ENCODE measurements at places on chromosomes 6 and 20.

DNA sequence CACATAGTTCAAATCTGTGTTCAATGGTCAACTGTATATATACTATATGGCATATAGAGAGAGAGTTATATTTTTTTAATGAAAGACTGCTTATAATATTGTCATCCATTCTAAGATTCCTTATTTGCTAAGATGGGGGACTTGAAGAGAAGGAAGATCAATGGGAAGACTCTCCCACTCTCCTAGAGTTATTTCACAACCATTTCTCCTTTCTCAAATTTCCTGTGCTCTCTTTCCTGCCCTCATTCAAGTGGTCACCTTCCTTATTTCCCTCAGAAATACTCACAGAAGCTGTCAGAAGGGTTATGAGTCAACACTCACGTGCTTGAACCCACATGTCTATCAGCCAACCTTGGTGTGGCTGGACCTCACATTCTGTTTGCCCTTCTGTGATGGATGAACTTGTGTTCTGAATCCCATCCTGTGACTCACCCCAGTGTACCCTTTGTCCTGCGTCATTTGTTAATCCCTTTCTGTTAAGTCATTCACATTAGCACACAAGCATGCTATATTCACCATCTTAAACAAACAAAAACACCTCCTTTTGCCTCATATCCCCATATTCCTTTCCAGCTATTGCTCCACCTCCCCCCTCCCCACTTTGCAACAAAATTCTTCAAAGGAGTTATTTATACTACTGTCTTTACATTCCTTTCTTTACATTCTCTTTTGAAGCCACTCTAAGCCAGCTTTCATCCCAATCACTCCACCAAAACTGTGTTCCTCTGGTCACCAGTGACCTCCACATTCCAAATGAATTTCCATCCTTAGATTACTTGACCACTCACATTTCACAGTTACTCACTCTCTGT lies 279.3 kb upstream of the TCF21 start:
- DNase-seq = no peak

DNA sequence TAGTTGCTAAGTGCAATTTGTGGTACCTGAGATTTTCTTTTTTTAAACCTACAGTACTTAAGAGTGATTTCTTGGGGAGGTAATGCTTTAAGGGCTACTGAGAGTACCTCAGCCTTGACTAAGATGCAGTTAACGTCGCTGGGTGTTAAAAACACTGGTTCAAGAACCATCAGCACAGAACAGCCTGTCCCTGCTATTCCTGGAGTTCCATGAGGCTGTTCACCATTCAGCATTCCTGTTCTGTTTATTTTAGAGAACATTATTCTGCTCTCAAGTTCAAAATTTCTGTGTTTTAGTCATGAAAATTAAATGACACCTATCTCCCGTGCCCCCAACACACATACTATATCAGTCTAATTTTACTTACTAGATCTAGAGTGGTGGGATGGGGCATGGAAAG lies 1.7 kb upstream of the PRELID3B start:
- no peak for DNase-seq

GRCh38 chr6:33277663-33278391 lies 904 bp downstream of the B3GALT4 start:
- no peak for DNase-seq

- no peak for DNase-seq
Measured at GRCh38 chr20:15164726-15165125, 827.3 kb upstream of the FLRT3 start.

GRCh38 chr6:17600527-17601385 lies 654 bp downstream of the FAM8A1 start:
- DNase-seq = peak; percentile 32

GRCh38 chr6:108113557-108114519 lies 39.3 kb upstream of the OSTM1 start:
- no peak for DNase-seq

DNA sequence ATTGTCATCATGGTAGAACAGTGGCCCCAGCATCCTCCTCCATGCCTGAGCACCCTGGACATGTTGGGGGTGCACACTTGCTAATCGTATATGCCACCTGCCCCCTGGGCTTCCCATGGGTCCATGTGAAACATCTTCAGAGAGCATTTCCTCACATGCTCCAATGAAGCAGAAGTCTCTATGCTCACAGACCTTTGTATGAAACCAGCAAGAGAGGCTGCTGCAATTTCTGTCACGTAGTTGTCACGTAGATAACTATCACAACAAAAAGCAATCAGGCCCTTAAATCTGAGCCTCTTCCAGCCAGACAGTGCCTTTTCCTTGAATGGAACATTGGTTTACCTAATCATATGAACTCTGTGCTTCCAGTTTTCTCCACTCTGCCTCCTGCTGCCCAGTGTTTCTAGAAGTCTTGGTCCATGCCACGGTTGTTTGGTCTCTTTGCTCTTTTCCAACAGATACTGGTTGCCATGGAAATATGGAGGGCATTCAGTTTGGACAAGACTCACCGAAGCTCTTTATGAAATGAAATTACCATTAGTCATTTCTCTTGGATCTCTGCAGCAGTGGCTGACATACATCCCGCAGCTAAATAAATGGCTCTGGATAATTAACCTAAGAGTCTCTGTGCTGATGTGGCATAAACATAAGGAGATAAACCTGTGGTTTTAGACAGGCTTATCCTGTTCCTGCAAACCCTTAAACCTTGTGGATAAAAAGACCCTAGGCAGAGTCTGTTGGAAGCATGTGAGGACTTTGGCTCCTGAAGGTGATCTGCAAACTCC lies 172.8 kb upstream of the SYNDIG1 start:
- DNase-seq = no peak

DNA sequence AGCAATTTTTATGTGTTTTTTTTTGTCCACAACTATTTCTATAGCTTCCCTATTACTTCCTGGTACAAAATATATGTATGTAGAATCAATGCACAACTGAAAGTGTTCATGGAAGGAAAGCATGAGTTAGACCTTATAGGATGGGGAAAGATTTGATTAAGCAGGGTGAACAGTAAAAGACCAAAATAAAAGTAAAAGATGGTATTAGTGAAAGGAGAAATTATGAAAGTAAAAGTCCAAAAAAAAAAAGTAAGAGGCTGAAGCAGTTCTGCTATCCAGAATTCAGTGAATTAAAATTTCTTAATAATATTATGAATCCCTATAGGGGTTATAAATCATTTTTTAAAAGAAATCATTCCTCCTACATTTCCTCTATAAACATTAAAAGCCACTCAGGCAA lies 114.3 kb downstream of the EPHA7 start:
- DNase-seq = no peak

DNA sequence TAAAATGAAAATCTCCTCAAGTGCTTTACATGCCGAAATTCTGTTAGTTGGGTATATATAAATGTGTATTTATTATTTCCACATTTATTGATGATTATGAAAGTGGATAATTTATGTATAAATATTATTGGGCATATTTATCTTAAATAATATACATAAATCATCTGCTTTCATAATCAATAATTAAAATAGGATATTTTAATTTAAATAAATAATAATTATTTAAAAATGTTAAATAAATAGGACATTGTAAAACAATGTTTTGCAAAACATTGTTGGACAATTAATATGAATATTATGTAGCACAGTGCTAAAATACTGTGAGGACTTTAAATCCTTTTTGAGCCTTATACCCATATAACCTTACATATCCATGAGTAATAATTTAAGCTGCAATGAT lies 786.5 kb upstream of the CITED2 start:
- DNase-seq = no peak

- no peak for DNase-seq
Measured at GRCh38 chr6:157221817-157222175, 101.5 kb downstream of the TMEM242 start.

DNA sequence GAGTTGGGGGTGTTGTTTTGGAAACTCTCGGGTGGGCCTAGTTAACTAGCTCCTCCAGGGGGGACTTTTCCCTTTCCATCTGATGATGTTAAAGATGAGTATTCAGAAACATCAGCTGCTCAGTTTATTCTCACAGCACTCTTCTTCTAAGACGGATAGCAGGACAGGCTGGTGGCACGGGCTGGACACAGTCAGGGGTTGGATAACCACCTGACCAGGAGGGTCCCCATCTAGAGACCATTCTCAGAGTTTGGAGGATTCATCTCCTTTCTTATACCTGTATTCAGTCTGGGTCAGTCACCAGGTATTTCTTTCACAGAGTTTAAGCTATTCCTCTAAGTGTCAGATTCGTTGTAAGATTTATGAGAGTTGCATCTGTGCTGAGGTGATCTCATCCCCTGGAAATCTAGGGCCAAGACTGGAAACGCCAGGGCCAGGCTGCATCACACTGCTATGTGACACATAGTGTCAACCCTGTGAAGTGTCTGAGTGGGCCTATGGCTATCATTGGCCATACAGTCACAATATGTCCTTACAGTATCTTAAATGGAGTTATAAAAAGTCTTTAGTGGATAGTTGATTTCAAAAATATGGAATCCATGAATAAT lies 111.7 kb downstream of the FAM50B start:
- DNase-seq = no peak

- DNase-seq = no peak
Measured at GRCh38 chr6:54214286-54214685, 94.0 kb upstream of the TINAG start.
